ENCODE measurements at places on chromosomes 6 and 20.

GRCh38 chr6:39999006-39999867 lies 65.0 kb upstream of the MOCS1 start:
- DNase-seq: no peak

- no peak for DNase-seq
These were observed 105.3 kb upstream of the NAA20 start for GRCh38 chr20:19911810-19912382.

DNA sequence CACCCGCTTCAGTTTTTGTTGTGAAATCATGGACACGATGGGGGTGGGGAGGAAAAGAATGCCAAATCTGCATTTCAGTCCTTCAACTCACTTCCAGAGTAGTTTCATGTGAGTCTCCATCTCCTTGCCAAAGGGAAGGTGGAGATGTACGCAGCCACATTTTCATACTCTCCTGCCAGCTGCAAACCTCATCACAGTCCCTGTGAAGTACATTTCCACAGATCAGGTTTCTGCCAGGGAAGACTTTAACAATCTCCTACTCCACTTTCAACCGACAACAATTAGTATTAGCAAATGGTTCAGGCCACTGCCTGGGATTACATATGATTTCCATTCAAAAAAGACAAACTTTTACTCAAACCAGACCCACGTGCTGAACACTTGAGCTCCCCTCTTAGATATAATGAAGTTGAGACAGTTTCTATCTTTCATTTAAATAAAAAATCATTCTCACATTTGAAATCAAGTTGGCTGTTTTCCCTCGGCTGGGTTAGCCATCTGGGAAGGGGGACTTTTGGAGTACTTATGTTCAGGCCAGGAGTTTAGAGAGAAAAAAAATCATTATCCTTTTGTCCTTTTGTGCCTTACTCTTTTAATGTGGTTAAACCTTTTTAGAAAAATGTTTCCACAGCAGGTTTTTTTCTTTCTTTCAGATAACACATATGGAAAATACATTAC lies 51.0 kb upstream of the CEP162 start:
- DNase-seq: no peak

DNA sequence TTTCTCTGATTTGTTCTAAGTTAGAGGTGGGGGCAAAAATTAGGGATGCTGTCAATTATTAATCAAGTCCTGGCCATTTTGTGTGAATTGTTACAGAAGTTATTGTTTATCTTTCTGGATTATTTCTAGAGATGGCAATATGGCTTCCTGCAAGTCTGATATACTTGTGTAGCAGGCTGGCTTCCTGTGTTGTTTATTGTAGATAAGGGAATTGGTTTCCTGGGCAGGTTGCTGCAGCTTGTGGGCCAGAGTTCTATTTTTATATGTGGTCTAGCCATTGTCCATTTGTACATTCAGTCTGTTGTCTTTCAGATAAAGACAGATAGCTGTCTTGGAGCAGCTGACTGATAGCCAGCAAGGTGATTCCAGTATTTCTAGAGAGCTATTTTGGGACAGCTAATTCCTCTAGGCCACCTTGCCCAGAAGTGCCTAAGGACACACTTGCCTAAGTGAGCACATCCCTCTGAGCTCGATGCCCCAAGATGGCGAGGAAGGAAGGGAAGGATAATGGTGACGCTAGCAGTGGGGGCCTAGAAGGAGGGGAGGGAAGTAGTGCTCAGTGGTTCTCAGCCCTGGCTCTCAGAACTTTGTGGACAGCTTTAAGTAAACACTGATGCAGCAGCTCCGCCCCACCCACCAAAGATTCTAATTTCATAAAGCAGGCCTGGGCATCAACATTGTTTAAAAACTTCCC lies 25.5 kb downstream of the DDO start:
- no peak for DNase-seq

Measured in activated CD4-positive, alpha-beta T cell treated with anti-CD3 and anti-CD28 coated beads, Interleukin-2, amount 50 U/mL, for 24 hours (primary cell).